WTC11 (cell line): ENCODE measurements at places on chromosomes 16 and 17. TPM values are rescaled to one million over a fixed set of nuclear protein-coding genes. Genes with fewer than 3 reads are reported as not detected.

The ITGA2B gene
- 21.5 to 30.3 TPM (median 28.5 TPM) in 3 replicates for total RNA-seq

DNA sequence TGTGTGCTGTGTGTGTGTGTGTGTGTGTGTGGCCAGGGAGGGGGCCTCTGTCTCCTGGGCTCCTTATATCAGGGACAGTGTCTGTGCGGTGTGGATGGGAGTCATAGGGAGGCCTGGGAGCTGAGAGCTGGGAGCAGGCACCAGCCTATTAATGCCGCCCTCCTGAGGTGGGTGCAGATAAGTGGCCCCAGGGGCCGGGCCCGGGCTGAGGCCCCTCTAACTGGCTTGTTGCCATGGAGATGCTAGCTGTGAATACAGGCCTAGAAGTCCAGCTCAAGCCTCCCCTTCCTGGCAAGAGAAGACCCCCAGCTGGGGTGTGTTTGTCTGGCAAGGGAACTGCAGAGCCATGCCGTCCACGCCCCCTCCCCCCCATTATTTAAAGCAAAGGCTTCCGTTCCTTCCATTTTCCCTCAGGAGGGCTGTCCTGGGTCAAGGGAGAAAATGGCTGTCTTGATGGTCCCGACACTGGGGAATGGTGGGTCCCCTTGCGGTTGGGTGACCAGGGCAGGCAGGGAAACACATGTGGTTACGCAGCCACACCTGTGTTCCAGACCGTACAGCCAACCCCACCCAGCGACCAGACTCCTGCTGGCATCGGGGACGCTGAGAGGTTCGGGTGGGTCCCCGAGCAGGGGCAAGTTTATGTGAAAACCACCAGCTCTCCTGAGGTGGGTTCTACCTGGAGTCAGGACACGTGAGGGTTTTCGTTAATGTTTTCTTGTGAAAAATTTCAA, 141.1 kb downstream of the MRM1 start:
- no peak overlapping the region for H3K4me3 ChIP-seq
- peaks cover 19% of the 10 kb centered on the region for H3K4me1 ChIP-seq
- peak overlapping the region; percentile 2; the same call in 1 of the 2 replicates for H3K27ac ChIP-seq
- DNase-seq, result peak; percentile 45
- no peaks in the 10 kb centered on the region for H3K27me3 ChIP-seq
- no peaks in the 10 kb centered on the region for H3K36me3 ChIP-seq

DNA sequence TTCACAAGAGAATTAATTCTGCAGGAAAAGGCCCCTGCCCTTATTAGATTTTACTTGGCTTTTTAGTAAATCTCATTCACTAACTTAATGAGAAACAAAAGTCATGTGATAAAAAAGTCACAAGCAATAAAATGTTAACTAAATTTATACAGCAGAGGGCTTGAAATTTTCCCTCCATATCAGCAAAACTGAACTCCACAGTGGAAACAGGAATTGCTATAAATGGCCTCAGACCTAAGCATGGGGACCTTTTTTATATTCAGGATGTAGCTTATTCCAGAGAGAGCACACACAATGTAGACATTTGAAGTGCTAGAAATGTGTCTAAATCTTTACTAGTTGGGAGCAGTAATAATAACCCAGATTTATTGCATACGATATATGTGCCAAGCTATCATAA, 291.5 kb downstream of the C16orf95 start:
- H3K27ac ChIP-seq, result no peak overlapping the region
- H3K4me3 ChIP-seq, result no peak overlapping the region
- no peak for DNase-seq
- H3K4me1 ChIP-seq, result no peaks in the 10 kb centered on the region
- no peaks in the 10 kb centered on the region for H3K36me3 ChIP-seq

The GPR142 gene
- total RNA-seq, result 0.25 to 0.73 TPM in 2 of 3 replicates, not detected in the other

The RNF112 gene
- 4.5 to 5.1 TPM (median 4.9 TPM) in 3 replicates for total RNA-seq

The CRYBA1 gene
- total RNA-seq, result not detected in 3 replicates

The MFAP4 gene
- total RNA-seq, result 3.9 to 4.1 TPM (median 4.0 TPM) in 3 replicates

The TBC1D26 gene
- total RNA-seq, result 2.2 to 3.6 TPM (median 3.5 TPM) in 3 replicates

DNA sequence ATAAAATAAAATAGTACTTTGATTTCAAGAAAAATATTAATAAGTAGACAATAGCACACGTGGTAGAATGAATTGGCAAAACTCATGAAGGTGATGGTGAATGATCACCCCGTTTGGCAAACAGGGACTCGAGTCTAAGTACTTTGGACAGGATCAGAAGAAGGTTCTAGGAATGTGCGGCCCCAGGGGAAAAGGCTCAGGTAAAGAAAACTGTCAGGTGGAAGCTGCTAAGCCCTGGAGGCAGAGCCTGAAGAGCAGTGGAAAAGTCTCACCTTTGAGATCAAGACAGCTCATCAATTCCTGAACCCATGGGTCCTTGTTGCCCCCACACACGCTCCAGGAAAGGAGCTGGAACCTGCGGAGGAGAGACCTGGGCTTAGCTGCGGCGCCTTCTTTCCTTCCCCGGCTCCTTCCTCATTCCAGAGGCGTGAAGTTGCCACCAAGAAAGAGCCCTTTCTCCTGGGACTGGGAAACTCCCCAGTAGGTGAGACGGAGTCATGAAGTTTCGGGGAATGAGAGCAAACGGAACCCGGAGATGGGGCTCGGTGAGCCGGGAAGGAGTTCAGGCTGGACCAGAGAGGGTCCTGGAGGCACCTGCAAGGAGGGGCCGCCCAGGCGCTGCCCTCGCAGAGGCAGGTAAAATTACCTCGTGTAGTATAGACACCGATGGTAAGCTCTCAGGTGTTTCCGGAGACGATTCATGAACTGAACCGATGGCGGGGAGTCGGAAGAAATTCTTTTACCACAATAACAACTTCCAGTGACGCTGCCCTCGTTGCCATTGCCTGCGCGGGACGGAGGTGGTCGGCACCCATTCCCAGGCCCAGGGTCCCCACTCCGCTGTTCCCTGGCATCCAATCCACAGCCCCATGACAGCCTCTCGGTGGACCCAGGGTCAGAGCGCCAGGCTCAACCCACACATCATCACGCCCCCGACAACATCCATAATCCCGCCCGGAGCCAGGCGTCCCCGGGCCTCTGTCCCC, 1.2 kb upstream of the ZMYND15 start:
- no peaks in the 10 kb centered on the region for H3K36me3 ChIP-seq
- H3K4me1 ChIP-seq, result peaks cover 13% of the 10 kb centered on the region
- H3K27me3 ChIP-seq, result peaks cover 81% of the 10 kb centered on the region
- no peak overlapping the region for H3K27ac ChIP-seq
- DNase-seq, result no peak

- H3K27me3 ChIP-seq, result no peaks in the 10 kb centered on the region; the same call in none of the 2 replicates
- no peak overlapping the region for H3K4me3 ChIP-seq
- H3K27ac ChIP-seq, result no peak overlapping the region
- H3K4me1 ChIP-seq, result peaks cover 19% of the 10 kb centered on the region
- no peaks in the 10 kb centered on the region for H3K36me3 ChIP-seq
These were observed 421.5 kb downstream of the SOX9 start for GRCh38 chr17:72542317-72542716.

The NPB gene
- 1.9 to 2.1 TPM (median 1.9 TPM) in 3 replicates for total RNA-seq

The GSDMA gene
- total RNA-seq, result not detected in 3 replicates

The KRT9 gene
- not detected in 3 replicates for total RNA-seq

DNA sequence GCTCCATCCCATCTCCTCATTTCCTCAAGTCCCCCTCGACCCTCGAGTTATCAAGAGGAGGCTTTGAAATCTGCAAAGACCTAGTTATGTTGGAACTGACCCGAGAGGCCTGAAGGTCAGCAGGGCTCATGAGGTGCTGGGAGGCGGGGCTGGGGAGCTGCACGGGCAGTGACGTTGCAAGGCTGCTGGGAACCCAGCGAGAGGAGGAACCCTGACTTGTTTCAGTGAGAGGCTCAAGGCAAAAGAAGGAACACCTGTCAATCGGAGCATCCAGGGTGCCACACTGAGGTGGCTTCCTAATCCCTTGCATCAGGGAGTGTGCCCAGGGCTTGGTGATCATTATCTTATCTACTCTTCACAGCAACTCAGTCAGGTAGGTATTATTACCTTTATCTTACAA, 86.9 kb downstream of the CDH11 start:
- DNase-seq, result peak; percentile 17
- no peak overlapping the region for H3K4me3 ChIP-seq
- H3K27ac ChIP-seq, result no peak overlapping the region

GRCh38 chr17:29546085-29546484, 20.8 kb downstream of the ABHD15 start:
- DNase-seq, result no peak
- no peak overlapping the region for H3K27ac ChIP-seq
- H3K36me3 ChIP-seq, result peaks cover 17% of the 10 kb centered on the region

GRCh38 chr17:3724378-3725077, 825 bp downstream of the HASPIN start:
- H3K36me3 ChIP-seq, result peaks cover 44% of the 10 kb centered on the region
- peaks cover 29% of the 10 kb centered on the region for H3K4me1 ChIP-seq
- no peak for DNase-seq
- H3K27ac ChIP-seq, result peak overlapping the region; percentile 85; the same call in 1 of the 2 replicates
- H3K4me3 ChIP-seq, result peak overlapping the region; percentile 96

DNA sequence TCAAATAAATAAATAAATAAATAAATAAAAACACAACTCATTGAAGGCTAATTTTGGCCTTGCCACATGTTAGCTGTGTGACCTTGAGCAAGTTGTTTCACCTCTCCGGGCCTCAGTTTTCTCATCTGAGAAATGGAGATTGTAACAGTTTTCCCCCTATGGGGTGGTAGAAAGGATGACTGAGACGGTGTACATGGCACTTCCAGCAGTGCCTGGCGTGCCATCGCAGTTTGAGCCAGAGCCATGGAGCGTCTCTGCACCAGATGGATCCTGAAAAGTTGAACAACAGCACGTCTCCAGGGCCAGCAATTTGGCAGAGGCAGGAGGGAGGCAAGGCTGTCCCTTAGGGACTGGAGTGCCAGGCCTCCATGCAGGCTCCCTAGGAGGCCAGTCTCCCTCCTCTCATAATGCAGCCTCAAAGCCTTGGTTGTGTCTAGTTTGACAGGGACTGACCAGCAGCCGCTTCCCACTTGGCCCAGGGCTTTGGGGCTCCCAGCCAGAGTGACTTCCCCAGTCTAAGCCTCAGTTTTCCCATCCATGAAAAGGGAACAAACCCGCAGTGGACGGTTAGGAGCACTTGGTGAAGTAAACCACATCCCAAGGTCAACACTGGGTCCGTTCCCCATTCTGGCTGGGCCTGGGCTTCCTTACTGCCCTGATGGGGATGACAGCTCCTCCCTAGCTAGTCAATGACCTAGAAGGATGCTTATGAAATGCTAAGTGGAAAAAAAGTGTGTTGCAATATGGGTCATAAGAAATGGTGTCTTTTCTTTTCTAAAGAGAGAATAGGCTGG, 19.3 kb downstream of the SOCS1 start:
- H3K4me3 ChIP-seq, result no peak overlapping the region
- H3K27me3 ChIP-seq, result no peaks in the 10 kb centered on the region; the same call in 1 of the 2 replicates

DNA sequence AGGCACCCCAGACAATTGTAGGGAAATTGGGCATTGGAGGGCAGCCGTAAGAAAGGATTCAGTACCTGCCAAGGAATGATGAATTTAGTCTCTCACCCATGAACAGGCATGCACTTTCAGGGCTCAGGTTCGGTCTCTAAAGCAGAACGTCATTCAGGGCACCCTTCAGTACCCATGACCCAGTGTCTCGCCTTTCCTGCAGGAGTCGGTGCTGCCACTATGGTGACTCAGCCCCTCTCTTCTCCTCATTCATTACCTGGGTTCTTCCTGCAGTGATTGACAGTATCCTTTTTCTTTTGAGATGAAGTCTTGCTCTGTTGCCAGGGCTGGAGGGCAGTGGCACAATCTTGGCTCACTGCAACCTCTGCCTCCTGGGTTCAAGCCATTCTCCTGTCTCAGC, 8.4 kb downstream of the SOST start:
- peaks cover 26% of the 10 kb centered on the region for H3K4me1 ChIP-seq
- no peaks in the 10 kb centered on the region for H3K36me3 ChIP-seq
- H3K27ac ChIP-seq, result no peak overlapping the region
- H3K4me3 ChIP-seq, result no peak overlapping the region
- DNase-seq, result no peak

- H3K4me3 ChIP-seq, result peak overlapping the region; percentile 53
- peak; percentile 38 for DNase-seq
- H3K4me1 ChIP-seq, result peaks cover 29% of the 10 kb centered on the region
- no peaks in the 10 kb centered on the region for H3K27me3 ChIP-seq
- H3K36me3 ChIP-seq, result no peaks in the 10 kb centered on the region
These were observed 7.4 kb downstream of the GIP start for GRCh38 chr17:48960834-48961515.

The BOLA2B gene
- 191 to 206 TPM (median 192 TPM) in 3 replicates for total RNA-seq
